T-cell (primary cell): ENCODE measurements at places on chromosomes 6 and 20.

- no peak for DNase-seq
Measured at GRCh38 chr6:138275976-138276375, 57.7 kb upstream of the PBOV1 start.

DNA sequence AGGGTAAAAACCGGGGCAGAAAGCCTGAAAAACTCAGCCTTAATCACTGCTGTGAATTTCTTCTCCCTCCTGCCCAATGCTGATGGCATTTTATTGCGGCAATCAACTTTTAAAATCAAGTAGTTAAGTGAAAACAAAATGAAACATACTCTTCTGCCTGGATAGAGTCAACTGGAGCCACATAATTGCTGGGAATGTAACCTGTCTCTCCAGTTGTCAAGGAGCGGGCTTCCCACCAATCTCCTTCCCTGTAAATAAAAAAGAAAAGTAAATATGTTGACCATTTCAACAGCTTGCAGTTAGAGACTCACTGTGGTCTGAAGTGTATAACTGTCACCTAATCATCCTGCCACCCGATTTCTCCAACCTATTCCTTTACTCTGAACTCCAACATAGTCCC is 102.1 kb upstream of the TRAF3IP2 start:
- no peak for DNase-seq

- no peak for DNase-seq
Measured at GRCh38 chr6:62298745-62299392, 12.8 kb upstream of the KHDRBS2 start.

DNA sequence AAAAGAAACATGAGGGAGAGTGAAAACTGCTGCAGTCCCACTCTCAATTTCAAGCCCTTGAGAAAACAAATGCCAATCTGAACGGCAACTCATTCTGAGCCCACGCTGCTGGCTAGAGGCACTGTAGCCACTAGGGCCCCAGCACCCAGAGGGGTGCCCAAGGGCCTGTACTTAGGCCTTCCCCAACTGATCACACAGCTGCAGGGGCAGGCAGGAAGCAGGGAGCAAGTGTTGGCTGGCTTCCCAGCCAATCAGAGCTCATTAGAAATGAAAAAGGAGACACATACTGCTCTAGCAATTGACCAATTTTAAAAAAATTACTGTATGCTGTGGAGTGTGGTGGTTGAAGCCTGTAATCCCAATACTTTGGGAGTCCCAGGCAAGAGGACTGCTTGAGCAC is 3.7 kb upstream of the BEND3 start:
- no peak for DNase-seq

- DNase-seq: no peak
Measured at GRCh38 chr20:50632236-50632635, 59.1 kb downstream of the RIPOR3 start.

DNA sequence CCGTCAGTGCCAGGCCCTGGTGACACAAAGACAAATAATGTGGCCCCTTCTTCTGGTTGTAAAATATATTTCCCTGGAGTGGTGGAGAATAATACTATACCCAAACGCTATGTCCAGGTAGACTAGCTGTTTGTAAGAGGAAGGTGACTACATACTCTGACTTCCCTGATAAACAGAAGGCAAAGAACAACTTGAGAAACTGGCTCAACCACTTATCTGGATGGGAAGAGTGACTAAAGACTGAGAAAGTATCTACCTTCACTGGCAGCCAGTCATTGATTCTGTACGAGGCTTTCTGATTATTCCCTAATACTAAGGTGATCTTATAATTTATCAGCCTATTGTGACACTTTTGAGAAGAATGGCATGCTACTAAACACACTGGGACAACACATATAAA is 569.7 kb downstream of the EPHA7 start:
- no peak for DNase-seq
